ENCODE measurements at places on chromosomes 6 and 20. TPM values are rescaled to one million over a fixed set of nuclear protein-coding genes. Genes with fewer than 3 reads are reported as not detected.

GRCh38 chr6:72386324-72386723 lies 235.5 kb upstream of the KCNQ5 start:
- peak; percentile 15 for DNase-seq

The MROH8 gene
- polyA plus RNA-seq = 1.3 TPM

The TRIM15 gene
- not detected for polyA plus RNA-seq

The AIG1 gene
- 19.8 TPM for polyA plus RNA-seq

Data from IMR-90 (cell line).